Activated CD4-positive, CD25-positive, alpha-beta regulatory T cell treated with anti-CD3 and anti-CD28 coated beads, Interleukin-2, amount 50 U/mL, for 72 hours (primary cell): ENCODE measurements at places on chromosomes 5 and 9.

DNA sequence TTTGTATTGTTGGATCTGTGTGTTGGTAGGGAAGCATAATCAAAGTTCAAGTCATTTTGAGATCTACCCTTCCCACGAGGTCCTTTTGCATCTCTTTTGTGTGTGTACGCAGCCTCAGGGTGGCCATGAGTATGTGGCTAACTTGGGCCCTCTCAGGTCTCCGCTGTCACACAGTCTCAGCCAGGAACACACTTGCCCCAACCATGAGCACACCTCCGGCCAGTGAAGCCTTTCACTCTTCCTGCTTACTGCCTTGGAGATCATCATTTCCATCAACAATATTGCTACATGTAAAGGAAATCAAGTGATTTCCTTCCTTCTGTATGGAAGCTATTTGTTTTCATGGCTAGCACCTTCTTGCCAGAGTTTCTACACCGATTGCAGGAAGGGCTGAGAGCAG, 13.9 kb downstream of the ZNF346 start:
- DNase-seq = no peak

- no peak for DNase-seq
These were observed 88.0 kb downstream of the TTC39B start for GRCh38 chr9:15218994-15219393.

DNA sequence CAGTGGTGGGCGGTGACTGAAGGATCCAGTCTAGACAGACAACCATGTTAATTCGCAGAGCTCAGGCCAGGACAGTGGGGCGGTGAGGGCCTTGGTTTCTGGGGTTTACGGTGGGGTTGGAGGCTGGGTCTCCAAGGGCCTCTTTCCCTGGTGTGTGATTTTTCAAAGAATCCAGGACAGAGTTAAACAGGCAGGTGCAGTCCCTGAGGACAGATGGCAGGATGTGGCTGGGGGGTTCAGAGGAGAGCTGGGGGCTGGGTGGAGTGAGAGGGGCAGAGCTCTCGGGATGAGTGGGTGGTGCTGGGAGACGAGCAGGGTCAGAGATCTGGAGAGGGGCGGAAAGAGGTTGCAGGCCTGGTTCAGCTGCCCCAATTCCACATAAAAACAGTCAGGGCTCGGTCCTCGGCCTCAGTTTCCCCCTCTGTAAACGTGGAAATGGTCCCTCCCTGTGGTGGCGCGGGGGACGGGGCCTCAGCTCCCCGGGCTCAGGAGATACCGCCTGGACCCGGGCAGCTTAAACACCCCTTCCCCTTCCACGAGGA, 145.9 kb downstream of the GAPVD1 start:
- no peak for DNase-seq

- no peak for DNase-seq
These were observed 715 bp downstream of the RC3H2 start for GRCh38 chr9:122904466-122904822.

DNA sequence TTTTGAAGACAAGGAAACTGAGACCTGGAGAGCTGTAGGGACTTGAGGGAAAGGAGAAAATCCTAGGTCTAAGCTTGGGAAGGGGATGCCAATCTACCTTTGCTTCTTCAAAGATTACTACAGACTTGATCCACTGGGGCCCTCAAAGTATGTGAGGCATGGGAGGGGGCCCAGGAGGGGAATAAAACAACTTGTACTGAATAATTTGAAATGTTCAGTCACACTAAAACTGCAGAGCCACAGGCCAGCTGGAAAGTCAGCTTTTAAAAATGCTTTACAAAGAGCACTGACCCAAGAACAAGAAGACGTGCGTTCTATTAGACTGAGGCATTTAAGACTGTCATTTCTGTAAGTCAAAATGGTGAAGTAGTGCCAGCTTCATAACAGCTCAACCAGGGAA, 13.6 kb downstream of the IL33 start:
- no peak for DNase-seq

DNA sequence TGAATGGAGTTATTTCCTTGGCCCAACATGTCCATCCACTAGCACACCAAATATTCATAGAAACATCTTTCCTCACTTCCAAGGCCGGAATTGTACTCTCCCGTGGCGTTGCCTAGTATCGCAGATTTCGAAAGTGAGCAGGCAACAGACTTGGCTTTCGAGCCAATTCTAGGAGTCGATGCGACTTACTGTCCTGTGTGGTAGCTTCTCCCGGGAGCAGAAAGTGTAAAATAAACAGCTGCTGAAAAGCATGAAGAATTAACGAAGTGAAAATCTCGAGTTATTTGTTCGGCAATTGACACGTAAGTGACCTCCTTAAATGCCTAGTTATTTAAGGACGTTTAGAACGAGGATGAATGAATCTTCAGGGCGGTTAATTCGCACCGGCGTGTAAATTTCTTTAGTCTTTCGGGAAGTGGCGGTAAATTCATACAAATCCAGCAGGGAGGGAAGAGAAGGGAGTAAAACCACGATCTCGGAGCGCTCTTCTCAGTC, 449 bp upstream of the PCSK5 start:
- no peak for DNase-seq

DNA sequence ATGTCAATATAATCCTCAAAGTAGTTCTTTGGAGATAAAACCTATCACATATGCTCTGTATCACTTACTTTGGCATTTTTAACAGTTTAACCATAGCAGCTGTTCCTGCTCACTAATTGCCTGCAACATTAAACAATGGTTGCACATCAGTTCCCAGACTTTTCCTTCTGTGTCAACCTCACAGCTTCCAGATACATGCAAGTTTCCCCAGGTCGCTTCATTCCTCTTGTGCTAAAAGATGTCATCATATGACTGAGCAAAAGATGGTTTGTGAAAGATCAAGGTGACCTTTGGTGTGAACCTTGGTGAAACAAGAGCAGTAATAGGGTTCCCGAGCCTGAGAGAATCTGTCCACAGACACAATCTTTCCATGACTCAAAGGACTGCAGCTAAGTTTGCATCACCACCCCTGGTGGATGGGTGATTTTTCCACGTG, 500.4 kb upstream of the PAPPA start:
- DNase-seq = no peak

DNA sequence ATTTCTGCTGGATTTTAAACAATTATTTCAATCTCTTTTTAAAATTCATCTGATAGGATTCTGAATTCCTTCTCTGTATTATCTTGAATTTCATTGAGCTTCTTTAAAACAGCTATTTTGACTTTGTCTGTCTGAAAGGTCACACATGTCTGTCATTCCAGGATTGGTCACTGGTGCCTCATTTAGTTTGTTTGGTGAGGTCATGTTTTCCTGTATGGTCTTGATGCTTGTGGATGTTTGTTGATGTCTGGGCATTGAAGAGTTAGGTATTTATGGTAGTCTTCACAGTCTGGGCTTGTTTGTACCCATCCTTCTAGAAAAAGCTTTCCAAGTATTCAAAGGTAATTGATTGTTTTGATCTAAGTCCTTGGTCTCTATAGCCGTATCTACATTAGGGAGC, 39.1 kb downstream of the DENND4C start:
- no peak for DNase-seq

- DNase-seq = no peak
These were observed 23.2 kb downstream of the RETREG1 start for GRCh38 chr5:16593628-16594027.

- no peak for DNase-seq
These were observed 56.9 kb downstream of the MACIR start for GRCh38 chr5:103315455-103315854.

DNA sequence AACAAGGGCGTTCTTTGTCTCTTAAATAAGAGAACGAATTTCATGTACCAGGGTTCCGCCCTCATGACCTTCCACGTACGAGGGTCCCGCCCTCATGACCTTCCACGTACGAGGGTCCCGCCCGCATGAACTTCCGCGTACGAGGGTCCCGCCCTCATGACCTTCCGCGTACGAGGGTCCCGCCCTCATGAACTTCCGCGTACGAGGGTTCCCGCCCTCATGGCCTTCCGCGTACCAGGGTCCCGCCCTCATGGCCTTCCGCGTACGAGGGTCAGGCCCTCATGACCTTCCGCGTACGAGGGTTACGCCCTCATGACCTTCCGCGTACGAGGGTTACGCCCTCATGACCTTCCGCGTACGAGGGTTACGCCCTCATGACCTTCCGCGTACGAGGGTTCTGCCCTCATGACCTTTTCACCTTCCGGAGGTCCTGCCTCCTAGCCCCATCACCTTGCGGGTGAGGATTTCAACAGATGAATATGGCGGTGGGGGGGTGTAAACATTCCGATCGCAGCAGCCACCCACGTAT, 273.9 kb upstream of the ADAMTS16 start:
- DNase-seq = no peak

DNA sequence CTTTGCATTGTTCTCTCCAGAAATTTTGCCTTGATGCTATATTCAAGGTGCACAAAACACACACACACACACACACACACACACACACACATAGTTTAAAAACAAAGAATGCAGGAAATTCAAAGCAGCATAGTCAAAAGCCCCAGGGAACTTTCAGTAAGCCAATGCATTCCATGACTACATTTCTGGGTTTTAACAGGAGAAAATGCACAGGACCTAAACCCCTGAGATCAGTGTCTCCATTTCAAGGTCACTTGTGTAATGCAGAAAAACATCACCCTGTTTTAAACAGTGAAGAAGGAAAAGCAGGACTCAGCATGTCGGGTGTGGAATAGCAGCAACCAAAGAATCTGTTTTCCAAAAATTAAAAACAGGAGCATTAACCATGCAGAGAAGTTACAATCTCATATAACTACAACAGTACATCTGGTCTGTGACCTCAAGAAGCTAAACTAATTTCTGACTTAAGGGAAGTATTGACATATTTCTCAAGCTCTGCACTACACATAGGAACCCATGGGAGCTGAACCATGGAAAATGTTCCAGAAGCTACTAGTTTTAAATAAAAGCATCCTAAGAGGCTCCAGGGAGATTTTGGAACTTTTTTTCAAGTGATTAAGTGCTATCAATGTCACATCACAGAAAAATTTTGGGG, 296.7 kb downstream of the HINT1 start:
- DNase-seq = no peak

DNA sequence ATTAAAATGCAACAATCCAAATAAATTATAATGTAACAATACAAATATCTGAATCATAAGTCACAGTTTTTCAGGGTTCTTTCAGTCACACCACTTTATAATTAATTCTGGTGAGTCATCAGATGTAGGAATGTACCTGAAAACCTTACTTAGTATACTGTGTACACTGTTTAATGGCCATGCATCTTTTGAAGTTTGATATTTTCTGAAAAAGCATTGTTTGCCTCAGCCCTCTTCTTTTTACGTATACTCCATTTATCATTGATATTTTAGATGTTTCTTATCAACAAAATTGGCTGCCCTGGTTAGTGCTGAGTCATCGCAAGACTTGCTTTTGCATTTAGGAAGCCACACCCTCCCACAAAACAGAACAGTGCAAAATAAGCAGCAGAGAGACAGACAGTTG, 218.6 kb downstream of the PJA2 start:
- DNase-seq = no peak

- DNase-seq = peak; percentile 56
These were observed 947 bp upstream of the MARCHF3 start for GRCh38 chr5:127031147-127031862.

- no peak for DNase-seq
These were observed 37.7 kb downstream of the RGS3 start for GRCh38 chr9:113501129-113501686.

- no peak for DNase-seq
These were observed 22.0 kb upstream of the IFNE start for GRCh38 chr9:21504113-21504512.

GRCh38 chr9:135210676-135211523, 123.4 kb downstream of the OLFM1 start:
- DNase-seq = no peak

DNA sequence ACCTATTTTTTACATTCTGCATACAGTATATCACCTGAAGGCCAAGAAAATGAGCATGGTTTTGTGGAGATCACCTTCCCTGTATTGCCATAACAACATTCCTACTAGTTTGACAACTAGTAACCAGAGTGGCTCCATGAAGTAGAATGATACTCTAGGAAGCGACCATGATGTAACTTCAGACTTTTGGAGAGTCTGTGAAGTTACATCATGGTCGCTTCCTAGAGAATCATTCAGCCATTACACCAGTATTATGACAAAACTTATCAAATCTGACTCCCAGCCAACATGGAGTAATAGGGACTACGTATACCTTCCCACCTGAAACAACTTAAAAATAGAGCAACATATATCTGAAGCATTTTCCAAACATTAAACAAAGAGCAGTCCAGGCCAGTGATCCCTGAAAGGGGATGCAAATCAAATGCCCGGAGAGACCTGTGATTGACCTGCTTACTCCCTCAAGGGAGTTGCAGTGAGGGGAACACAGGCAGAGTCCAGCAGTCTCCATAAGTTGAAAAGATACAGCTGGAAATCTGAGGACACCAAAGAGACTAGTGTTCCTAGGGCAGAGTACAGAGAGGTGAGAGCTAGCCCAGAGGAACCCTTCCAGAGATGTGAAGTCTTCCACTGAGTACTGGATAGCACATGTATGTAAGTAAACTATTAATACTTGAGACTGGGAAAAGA, 7.8 kb downstream of the ECM2 start:
- no peak for DNase-seq

DNA sequence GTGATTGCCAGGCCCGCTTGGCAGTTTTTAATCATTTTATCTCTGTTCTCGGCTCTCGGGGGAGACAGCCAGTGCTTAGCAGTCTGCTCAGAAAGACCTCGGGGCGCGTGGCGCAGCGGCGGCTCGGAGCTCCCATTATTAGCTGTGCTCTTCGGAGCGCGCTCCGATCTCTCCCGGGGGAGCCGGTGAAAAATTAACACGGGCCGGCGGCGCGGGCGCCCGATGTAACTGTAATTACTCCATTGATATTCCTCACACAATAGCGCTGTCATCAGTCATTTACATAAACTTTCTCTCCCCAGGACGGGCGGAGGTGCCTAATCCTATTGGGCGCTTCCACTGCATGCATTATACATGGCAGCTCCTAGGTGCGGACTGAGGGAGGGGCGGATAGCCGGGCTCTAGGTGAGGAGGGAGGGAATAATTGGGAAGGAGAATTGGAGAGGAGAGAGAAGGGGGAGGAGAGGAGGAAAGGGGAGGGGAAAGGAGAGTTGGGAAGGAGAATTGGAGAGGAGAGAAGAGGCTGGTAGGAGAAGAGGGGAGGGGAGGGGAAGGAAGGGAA, 24.9 kb downstream of the LMX1B start:
- DNase-seq = no peak

GRCh38 chr5:8491254-8491653, 622.3 kb downstream of the MTRR start:
- no peak for DNase-seq

DNA sequence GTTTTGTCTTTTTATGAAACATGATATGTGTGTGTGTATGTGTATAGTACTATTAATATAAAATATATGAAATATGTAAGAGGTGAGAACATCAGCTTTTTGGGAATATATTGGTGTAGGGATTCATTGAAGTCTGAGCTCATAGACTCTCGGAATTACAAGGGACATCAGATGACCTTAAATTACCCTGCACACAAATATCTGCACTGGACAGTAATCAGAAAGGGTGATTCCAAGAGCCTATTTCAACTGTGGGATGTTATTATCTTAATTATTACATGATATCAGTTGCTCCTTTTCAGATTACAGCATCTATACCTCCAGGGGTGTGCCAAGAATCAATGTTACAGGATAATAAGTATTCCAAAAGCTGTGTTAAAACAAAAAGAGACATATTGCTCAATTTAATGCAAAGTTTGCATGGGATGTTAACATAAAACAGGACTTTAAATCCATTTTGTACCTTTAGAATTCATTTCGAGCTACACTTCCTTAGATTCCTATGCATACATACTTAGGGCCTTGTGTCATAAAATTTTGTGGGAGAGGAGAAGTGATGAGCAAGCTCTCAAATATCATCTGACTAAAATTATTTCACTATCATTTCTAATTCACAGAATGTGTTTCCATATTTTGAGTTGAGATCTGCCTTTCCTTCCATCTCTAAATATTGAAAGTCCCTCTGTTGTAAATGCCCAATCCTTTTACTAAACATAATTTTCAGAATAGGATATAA, 365.2 kb downstream of the BRINP1 start:
- DNase-seq = no peak
